Activated CD8-positive, alpha-beta memory T cell treated with anti-CD3 and anti-CD28 coated beads for 24 hours (primary cell): ENCODE measurements at places on chromosomes 6 and 20.
A peak's percentile ranks its signal among the peaks of the same experiment; 100 is the strongest.

GRCh38 chr20:61067221-61067620, 184.8 kb upstream of the CDH4 start:
- no peak for DNase-seq

DNA sequence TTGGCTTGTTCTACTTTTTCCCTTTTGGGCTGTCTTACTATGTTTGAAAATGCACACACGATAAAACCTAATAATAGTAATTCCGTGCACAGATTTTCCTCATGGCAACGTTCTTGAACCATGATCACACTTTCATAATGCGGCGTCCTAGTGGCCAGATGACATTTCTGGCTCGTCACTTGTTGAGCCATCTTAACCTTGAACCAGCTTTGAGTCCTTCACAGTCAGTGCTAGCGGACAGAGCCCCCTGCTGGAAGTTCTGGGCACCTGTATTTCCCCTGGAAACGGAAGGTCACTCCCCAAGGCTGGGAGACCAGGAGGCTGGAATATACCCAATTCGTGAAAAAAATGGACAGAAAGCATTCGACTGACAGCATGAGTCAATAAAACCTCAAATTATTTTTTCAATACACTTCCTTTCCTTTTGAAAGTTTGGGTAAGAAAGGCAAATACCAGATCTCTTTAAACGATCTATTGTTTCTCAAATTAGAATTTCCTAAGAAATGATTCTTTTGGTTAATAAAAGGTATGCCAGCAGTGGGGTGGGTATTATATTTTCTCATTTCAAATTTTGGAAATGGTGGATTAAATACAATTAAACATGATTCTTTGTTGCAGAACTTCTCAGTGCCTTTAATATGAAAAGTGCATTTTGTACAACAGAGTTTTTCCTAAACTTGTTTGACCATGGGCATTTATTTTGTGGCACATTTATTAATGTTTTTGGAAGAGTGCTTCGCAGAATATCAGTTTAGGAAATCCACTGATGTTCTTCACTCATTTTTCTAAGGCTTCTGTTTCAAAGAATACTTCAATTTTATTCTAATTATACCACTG, 542.3 kb downstream of the QKI start:
- peak; percentile 73 for DNase-seq

GRCh38 chr20:58619864-58620431, 31.1 kb upstream of the STX16 start:
- no peak for DNase-seq

GRCh38 chr20:4788314-4788713, 66.6 kb downstream of the PRND start:
- no peak for DNase-seq

GRCh38 chr20:13665709-13666395, 27.1 kb upstream of the TASP1 start:
- no peak for DNase-seq

DNA sequence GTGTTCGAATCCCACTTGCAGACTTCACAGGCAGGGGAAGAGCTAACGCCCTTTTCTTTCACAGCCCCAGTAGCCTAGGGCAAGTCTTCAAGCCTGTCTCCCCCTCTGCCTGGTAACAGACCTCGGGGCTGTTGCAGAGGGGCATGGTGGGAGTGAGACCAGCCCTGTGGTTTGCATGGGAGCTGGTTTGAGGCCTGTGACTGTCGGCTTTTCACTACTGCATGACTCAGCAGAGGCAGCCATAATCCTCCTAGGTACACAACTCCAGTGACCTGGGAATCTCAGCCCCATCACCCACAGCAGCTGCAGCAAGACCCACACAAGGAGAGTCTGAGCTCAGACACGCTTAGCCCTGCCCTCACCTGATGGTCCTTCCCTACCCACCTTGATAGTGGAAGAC, 55.3 kb upstream of the POPDC3 start:
- no peak for DNase-seq

- DNase-seq = no peak
Observed at GRCh38 chr20:62355516-62355877, 11.6 kb downstream of the LAMA5 start.

- no peak for DNase-seq
Observed at GRCh38 chr6:144935181-144935580, 650.0 kb downstream of the UTRN start.

DNA sequence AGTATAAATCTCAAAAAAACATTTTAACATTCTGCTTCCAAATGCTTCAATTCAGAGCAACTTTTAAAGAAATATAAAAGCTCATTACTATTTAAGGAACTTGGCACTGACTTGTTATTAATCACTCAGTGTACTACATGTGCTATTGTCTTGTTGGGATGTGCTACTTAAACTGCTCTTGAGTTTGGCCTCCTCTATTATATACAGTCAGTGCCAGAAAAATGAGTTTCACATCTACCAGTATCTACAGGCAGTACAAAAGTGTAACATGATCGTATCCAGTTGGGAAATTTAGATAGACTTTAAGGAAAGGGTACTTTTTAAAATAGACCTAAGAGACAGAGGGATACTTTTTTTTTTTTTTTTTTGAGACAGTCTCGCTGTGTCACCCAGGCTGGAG, 627.3 kb upstream of the SLC35B3 start:
- DNase-seq = no peak

DNA sequence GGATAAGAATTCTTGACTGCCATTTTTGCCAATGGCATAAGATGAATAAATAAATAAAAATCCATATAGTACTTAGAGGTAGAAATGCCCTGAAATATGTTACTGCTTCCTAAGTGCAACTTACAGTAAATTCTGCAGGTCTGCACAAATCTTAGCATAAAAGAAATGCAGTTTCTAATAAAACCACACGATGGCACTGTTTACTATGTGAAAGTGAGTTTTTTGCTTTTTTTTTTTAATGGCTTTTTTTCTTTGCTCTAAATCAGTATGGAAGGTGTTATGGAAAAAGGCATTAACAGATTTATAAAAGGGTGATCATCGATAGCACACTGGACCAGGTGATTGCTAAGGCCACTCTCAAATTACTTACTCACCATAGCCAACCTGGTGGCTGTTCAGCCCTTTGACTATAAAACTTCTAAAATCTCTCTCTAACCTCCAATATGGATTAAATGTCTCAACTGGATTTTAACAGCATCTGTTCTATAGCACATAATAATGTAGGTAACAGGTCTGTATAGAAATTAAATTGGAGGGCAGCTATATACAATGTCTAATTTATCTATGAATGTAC, 45.8 kb downstream of the AHI1 start:
- DNase-seq = no peak

- peak; percentile 82 for DNase-seq
Observed at GRCh38 chr6:43924222-43924702, 154.3 kb downstream of the VEGFA start.

GRCh38 chr20:53412577-53413185, 181.0 kb downstream of the ZNF217 start:
- DNase-seq = no peak

DNA sequence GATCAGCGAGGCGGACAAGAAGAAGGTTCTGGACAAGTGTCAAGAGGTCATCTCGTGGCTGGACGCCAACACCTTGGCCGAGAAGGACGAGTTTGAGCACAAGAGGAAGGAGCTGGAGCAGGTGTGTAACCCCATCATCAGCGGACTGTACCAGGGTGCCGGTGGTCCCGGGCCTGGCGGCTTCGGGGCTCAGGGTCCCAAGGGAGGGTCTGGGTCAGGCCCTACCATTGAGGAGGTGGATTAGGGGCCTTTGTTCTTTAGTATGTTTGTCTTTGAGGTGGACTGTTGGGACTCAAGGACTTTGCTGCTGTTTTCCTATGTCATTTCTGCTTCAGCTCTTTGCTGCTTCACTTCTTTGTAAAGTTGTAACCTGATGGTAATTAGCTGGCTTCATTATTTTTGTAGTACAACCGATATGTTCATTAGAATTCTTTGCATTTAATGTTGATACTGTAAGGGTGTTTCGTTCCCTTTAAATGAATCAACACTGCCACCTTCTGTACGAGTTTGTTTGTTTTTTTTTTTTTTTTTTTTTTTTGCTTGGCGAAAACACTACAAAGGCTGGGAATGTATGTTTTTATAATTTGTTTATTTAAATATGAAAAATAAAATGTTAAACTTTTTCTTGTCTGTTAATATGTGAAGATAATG, 2.2 kb downstream of the HSPA1B start:
- DNase-seq = no peak

DNA sequence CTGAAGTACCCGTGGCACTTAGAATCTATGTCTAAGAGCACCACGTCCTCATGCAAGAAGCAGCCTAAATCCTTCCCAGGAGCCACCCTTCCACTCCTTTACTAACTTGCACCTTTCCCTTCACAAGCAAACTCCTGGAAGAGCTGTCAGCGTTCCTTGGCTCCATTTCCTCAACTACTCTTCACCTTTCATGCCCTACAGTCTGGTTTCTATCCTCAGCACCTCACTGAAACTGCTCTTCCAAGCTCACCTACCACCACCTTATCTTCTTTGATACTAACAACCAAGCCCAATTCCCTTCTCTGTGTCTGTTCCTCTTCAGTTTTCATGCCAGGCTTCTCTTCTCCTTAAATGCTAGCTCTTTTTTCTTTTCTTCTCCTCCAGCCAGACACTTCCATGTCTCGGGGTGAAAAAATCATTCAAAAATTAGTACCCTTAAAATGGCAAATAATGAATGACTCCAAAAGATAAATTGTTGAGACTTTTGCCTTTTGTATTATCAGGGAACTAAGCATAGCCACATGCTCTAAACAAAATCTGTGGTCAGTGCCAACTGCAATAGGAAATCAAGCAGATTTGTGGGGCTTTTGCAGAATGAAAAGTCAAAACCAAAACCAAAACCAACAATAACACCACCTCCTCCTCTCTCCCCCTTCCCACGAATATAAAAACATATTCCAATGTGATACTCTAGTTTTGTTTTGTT, 149.6 kb upstream of the KCNK16 start:
- no peak for DNase-seq

DNA sequence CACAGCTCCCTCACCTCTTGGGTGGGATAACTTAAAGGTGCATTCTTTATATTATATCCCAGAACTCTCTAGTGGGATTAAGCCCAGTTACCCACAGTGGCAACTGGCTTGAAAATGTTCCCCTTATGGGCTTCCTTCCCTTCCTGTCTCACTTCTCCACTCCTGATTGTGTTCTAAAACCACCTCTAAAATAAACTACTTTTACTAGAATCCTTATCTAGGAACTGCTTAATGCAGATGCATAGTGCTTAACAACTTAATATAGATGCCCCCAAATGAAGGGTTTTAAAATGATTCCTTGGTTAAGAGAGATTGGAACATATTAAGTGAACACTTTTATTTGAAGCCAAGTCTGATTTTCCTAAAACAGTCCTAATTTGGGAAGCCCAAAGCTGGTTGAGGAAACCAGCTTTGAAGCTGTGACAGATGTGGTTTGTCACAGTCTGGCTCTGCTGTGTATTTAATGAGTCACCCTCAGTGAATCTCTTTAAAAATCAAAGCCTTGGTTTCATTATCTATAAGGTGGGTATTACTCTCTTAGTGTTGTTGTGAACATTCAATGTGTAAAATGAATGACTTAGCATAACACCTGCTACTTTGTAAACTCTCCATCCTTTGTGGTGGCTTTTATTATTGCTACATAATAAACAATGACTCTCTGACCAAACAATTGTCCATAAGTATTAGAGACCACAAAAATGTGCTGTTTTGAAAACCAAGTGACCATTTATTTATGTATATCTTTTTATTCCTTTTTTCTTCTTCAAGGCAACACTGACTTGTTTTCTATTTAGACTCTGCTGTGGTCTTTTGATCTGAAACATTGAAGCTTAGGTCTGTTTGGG, 24.4 kb downstream of the PLCB1 start:
- DNase-seq = no peak

DNA sequence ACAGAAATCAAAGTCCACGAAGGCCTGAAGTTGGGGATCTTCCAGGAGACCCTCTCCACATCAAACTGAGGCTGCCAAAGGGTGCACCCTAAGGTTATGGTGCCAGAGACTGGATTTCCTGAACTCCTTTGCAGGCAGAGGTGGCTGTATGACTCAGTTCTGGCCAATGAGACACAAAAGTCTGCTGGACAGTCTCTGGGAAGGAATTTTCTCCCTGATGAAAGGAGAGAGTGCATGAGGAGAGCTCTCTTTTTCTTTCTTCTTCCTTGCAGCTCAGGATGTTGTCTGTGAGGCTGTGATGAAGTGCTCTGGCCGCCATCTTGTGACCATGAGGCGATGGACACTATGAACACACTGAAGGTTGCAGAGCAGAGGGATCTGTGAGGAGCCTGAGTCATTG, 85.2 kb downstream of the MDGA1 start:
- DNase-seq = no peak

- no peak for DNase-seq
Observed at GRCh38 chr20:16599257-16599656, 26.0 kb upstream of the KIF16B start.

GRCh38 chr6:75449630-75450206, 43.9 kb downstream of the FILIP1 start:
- no peak for DNase-seq

DNA sequence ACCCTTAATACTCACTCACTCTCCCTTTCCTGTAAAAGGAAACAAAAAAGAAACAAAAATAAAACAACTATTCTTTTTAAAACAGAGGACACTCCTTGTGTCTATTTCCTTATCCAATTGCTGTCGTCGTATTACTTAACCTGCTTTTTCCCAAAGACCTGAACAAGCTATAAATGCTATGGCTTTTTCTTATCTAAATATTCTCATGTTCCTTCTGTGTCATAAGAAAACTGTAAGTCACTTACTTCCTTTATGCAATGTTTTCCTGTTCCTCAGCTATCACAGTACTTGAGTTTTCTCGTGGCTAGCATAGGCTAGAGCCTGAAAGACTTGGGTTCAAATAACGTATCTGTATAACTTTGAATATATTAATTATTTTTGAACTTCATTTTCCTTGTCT, 99.2 kb downstream of the IRAK1BP1 start:
- DNase-seq = no peak

- no peak for DNase-seq
Observed at GRCh38 chr6:28563430-28564095, 37.9 kb downstream of the GPX5 start.

- DNase-seq = no peak
Observed at GRCh38 chr6:57190140-57190539, 18.0 kb downstream of the BAG2 start.
